CD8-positive, alpha-beta memory T cell (primary cell): ENCODE measurements at places on chromosomes 3 and 15.
A peak's percentile ranks its signal among the peaks of the same experiment; 100 is the strongest.

- no peaks in the 10 kb centered on the region for H3K27me3 ChIP-seq
- H3K4me1 ChIP-seq, result peaks cover 3% of the 10 kb centered on the region
- H3K4me3 ChIP-seq, result no peak overlapping the region
- H3K27ac ChIP-seq, result no peak overlapping the region
- no peaks in the 10 kb centered on the region for H3K36me3 ChIP-seq
Measured at GRCh38 chr3:143832433-143832832, 15.8 kb downstream of the SLC9A9 start.

DNA sequence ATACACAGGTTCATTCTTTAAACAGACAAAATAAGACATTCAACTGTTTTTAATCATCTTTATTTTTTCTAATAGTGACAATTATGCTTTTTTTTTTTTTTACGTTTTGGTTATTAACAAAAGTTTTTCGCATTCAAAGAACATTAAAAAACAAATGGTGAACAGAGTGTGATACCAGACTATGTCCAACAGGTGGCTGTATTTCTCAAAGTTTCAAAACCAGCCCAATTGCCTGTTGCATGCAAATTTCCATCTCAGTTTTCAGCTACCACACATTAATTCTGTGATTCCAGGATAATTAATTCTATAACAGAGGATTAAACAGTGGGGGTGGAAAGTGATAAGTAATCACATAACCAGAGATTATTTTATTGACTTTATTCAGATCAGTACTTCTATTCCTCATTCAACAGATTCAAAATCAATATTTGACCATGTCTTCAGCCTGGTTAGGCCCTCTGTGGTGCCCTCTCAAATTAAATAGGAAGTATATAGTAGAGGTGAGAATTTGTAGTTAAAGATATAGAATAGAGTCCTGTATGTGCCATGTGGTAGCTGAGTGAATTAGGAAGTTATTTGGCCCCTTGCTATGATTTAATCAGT, 122.2 kb upstream of the DCBLD2 start:
- H3K4me1 ChIP-seq, result no peaks in the 10 kb centered on the region
- no peak overlapping the region for H3K27ac ChIP-seq
- no peak overlapping the region for H3K4me3 ChIP-seq
- no peak for DNase-seq

GRCh38 chr15:31027910-31028578, 36.6 kb upstream of the MTMR10 start:
- no peaks in the 10 kb centered on the region for H3K36me3 ChIP-seq
- no peaks in the 10 kb centered on the region for H3K4me1 ChIP-seq
- no peak overlapping the region for H3K4me3 ChIP-seq
- no peak for DNase-seq
- H3K27me3 ChIP-seq, result no peaks in the 10 kb centered on the region

DNA sequence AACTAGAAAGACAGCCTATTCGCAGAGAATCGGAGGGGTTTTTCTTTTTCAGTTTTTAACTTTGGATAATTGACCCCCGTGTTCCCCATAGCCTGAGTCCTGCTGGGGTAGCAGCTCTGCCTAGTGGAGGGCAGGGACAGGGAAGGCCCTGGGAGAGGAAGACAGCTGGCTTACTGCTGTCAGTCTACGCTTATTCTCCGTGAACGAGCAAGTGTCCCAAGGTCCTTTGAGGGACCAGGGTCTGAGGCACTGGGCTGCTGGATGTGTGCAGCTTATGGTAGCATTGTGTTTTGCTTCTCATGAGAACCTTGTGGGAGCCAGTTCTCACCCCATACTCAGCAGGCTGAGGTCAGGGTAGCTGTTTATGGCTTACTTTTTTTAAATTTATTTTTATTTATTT, 3.0 kb downstream of the LIMD1 start:
- H3K27ac ChIP-seq, result no peak overlapping the region
- H3K27me3 ChIP-seq, result no peaks in the 10 kb centered on the region
- H3K36me3 ChIP-seq, result no peaks in the 10 kb centered on the region

- no peak overlapping the region for H3K4me3 ChIP-seq
- DNase-seq, result no peak
- H3K27ac ChIP-seq, result no peak overlapping the region
- no peaks in the 10 kb centered on the region for H3K4me1 ChIP-seq
Measured at GRCh38 chr3:87765256-87765655, 293.5 kb downstream of the CGGBP1 start.

GRCh38 chr3:172107403-172107802, 68.0 kb downstream of the FNDC3B start:
- peak overlapping the region; percentile 42 for H3K4me3 ChIP-seq
- DNase-seq, result peak; percentile 67
- no peaks in the 10 kb centered on the region for H3K27me3 ChIP-seq
- peaks cover 74% of the 10 kb centered on the region for H3K4me1 ChIP-seq

GRCh38 chr3:112000966-112001365, 2.2 kb downstream of the TAGLN3 start:
- peaks cover 15% of the 10 kb centered on the region for H3K4me1 ChIP-seq
- H3K27me3 ChIP-seq, result no peaks in the 10 kb centered on the region
- DNase-seq, result no peak
- H3K4me3 ChIP-seq, result no peak overlapping the region

- H3K4me1 ChIP-seq, result no peaks in the 10 kb centered on the region
- DNase-seq, result no peak
- H3K4me3 ChIP-seq, result no peak overlapping the region
Measured at GRCh38 chr15:87213626-87214025, 1042.9 kb downstream of the NTRK3 start.

DNA sequence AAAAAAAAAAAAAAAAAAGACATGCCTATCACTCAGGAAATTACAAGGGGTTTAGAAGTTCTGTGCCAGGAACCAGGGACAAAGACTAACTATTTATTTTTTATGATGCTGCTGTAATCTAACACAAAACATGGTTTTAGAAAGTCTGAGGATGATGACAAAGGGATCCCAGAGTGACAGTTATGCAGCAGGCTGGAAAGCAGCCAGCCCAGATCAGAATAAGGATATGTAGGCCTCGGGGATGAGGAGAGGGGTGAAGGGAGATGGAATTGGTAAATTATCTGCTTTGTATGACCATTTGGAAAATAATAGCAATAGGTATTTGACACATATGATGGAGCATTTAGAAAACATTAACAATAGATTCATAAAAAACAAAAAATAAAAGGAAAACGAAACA, 34.1 kb upstream of the NMD3 start:
- no peaks in the 10 kb centered on the region for H3K36me3 ChIP-seq
- no peak overlapping the region for H3K27ac ChIP-seq
- no peak for DNase-seq
- H3K4me1 ChIP-seq, result no peaks in the 10 kb centered on the region

- peak; percentile 52 for DNase-seq
- H3K27ac ChIP-seq, result no peak overlapping the region
- H3K27me3 ChIP-seq, result no peaks in the 10 kb centered on the region
- H3K36me3 ChIP-seq, result no peaks in the 10 kb centered on the region
Measured at GRCh38 chr3:188170461-188171459, 16.8 kb downstream of the LPP start.

DNA sequence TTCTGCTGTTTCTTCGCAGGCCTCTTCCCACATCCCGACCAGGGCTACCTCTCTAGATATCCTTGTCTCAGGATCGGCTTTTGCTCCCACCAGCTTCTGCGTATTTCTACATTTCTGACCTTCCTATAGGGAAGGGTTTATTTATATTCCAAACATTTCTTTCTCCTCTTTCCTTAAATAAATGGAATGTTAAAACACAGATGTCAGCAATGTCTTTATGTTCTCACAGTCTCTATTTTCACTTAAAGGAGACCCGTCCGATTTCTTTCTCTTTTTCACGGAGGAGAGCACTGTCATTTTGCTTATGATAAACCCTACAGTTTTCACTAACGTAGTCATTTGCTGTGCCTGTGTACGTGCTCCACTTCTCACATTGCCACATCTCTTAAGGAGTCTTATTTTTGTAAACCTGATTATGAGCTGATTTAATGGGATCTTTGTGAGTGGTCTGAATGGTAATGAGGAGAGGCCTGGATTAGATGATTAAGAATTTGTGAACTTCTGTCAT, 630 bp downstream of the KIF15 start:
- peak overlapping the region; percentile 95 for H3K4me3 ChIP-seq
- H3K36me3 ChIP-seq, result peaks cover 3% of the 10 kb centered on the region
- H3K27me3 ChIP-seq, result no peaks in the 10 kb centered on the region

DNA sequence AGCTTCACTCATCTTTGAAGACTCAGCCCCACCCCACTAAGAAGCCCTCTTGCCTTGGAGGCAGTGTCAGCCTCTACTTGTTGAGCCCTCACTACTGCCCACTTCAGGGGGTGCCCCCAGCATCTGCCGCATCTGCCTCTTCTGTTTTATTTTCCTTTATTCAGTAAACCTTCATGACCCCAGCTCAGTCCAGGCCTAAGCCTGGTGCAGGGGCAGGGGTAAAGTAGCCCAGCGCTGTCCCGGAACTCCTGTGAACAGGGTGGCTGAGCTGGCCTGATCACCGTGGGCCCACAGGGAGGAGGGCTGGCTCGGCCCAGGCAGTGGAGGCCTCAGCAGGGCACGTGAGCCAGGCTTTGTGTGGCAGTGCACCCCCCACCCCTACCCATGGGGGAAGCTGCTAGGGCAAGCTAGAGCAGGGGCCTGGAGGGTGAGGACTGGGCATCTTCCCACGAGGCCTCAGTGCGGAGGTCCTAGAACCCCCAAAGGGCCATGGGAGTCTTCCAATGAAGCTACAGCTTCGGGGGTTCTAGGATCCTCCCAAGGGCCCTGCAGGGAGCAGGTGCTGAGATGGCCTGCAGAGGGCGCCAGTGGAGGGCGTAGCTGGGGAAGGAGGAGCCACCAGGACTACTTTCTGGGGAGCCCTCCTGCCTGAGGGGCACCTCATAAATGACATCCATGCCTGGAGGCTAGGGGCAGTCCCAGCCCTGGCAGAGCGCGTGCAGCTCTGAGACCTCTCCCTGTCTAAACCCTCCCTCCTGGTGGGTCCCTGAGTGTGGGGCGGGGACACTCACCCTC, 36.0 kb downstream of the TSPAN3 start:
- no peak overlapping the region for H3K27ac ChIP-seq
- H3K4me1 ChIP-seq, result no peaks in the 10 kb centered on the region
- peaks cover 42% of the 10 kb centered on the region for H3K36me3 ChIP-seq
- peak; percentile 44 for DNase-seq

- no peak for DNase-seq
- H3K4me1 ChIP-seq, result no peaks in the 10 kb centered on the region
- no peak overlapping the region for H3K27ac ChIP-seq
- H3K36me3 ChIP-seq, result no peaks in the 10 kb centered on the region
- H3K27me3 ChIP-seq, result no peaks in the 10 kb centered on the region
Measured at GRCh38 chr3:67289626-67290025, 291.5 kb downstream of the KBTBD8 start.

DNA sequence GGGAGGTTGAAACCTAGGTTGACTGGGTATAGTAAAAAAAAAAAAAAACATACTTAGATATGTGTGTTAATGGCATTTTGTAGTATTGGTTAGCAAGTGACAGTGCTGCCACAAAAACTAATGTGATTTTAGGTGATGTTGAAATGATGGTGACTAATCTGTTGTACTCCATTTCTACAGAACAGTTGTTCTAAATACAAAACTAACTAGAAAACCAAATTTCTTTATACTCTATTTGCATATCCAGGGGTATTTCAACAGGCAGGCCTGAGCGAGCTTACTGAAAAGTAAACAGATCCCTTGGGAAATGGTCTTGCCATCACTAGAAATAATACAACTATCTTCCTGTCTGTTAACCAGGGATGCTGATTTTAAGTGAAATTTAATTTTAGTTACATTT, 20.5 kb downstream of the TSC22D2 start:
- no peaks in the 10 kb centered on the region for H3K27me3 ChIP-seq
- DNase-seq, result no peak
- H3K4me1 ChIP-seq, result peaks cover 22% of the 10 kb centered on the region
- H3K4me3 ChIP-seq, result no peak overlapping the region

- H3K27ac ChIP-seq, result no peak overlapping the region
- no peak for DNase-seq
Measured at GRCh38 chr3:182905623-182906022, 74.7 kb downstream of the DCUN1D1 start.

GRCh38 chr3:169171739-169172138, 491.8 kb downstream of the MECOM start:
- no peaks in the 10 kb centered on the region for H3K36me3 ChIP-seq
- H3K4me1 ChIP-seq, result no peaks in the 10 kb centered on the region
- DNase-seq, result no peak
- H3K27me3 ChIP-seq, result no peaks in the 10 kb centered on the region
- no peak overlapping the region for H3K4me3 ChIP-seq

DNA sequence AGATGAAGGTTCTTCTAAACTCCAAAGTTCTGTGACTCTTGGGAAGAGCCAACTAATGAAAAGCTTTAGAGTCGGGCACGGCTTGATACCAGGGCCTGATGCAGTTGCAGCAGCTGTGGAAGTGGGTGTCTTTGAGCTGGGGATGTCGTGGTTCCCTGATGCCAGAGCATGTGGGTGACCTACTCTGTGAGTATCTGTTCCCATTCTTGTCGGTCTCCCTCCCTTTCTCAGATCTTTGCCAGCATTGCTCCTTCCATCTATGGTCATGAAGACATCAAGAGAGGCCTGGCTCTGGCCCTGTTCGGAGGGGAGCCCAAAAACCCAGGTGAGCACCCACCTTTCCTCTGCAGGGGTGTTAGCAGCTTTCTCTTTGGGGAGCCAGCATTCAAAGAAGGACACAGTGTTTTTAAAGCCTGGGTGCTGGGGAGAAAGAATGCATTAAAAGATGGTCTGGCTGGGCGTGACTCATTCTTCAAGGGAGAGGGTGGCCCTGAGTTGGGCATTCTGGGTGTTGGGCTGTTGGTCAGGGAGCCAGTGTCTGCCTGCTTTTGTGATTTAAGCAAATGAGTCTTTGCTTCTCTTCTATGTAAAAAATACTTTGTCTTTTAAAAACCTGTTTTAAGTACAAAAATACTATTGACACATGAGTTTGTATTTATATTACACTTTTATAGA, 13.2 kb upstream of the PODXL2 start:
- no peak overlapping the region for H3K27ac ChIP-seq
- H3K4me1 ChIP-seq, result no peaks in the 10 kb centered on the region
- H3K4me3 ChIP-seq, result no peak overlapping the region
- no peak for DNase-seq

- H3K4me3 ChIP-seq, result no peak overlapping the region
- peaks cover 3% of the 10 kb centered on the region for H3K27me3 ChIP-seq
- DNase-seq, result no peak
- H3K27ac ChIP-seq, result no peak overlapping the region
- H3K4me1 ChIP-seq, result no peaks in the 10 kb centered on the region
Measured at GRCh38 chr3:11140713-11141104, 13.6 kb upstream of the HRH1 start.

GRCh38 chr3:192422321-192422996, 304.9 kb downstream of the FGF12 start:
- H3K27me3 ChIP-seq, result no peaks in the 10 kb centered on the region
- no peak overlapping the region for H3K4me3 ChIP-seq
- DNase-seq, result no peak
- H3K27ac ChIP-seq, result no peak overlapping the region
- no peaks in the 10 kb centered on the region for H3K4me1 ChIP-seq
